NCI-H82 (cell line): ENCODE measurements at places on chromosomes 5 and 9.

DNA sequence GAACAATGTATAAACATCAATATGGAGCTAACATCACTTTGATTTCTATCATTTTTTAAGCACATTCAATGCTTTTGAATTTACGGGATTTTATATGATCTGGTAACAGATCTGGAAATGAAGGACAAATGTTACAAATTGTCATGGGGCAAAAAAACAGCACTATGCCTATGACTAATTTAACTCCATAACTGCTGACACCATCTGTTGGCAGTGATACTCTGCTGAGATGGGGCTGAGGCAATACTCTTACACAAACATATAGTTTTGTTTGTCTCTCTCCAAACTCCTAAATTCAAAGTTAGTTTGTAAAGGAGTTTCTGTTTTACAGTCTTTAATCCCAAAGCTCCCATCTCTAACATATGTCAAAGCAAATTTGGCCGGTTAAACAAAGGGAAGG lies 132.5 kb upstream of the FER start:
- DNase-seq, result no peak

- peak; percentile 1 for DNase-seq
Measured at GRCh38 chr5:15073453-15073852, 201.9 kb upstream of the ANKH start.

DNA sequence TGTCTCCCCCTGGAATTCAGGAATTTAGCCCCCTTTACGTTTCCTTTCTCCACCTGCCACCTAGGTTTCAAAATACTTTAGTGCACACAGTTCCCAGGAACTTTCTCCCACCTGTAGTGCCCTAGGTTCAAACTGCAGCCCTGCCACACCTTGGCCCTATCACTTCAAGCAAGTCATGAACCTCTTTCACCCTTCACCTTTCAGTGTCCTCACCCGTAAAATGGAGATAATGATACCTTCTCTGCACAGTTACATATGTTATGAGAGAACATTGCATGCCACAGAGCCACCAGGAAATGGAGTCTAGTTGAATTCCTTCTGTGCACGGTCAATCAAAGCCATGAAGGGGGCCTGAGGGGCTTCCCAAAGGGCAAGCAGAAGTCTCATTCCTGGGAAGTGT lies 9.8 kb upstream of the EEIG1 start:
- DNase-seq, result no peak

- DNase-seq, result no peak
Measured at GRCh38 chr9:75499812-75500211, 390.7 kb upstream of the PCSK5 start.

DNA sequence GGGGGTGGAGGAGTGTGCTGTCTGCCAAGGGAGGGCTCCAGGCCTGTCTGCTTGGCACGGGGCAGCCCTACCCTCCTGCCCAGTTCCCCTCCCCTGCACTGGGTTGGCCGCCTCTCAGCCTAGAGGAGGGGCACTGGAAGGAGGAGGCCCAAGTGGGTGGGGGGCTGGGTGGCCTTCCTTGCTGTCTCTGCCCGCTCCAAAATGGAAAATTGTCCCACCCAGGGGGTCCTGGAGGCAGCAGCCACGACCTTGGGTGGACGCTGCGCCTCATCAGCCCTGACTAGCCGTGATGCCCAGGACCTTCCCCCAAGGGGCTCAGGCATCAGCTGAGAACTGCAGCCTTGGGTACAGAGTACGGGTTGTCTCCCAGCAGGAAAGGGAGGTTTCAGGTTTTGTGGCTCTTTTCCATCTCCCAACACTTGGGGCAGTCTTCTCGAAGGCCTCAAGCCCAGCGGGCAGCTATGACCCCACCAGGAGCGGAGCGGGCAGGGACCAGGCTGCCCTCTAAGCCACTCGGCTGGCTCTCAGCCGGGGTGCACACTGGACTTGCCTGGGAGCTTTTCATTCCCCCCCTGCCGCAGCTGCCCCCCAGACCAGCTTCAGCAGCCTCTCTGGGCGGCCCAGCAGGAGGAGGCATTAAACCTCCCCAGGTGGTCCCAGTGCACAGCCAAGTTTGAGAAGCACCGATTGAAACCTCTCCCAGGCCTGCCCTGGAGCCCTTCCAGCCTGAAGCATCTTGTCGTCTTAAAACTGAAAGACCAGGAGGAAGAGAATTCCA lies 20.6 kb downstream of the NTNG2 start:
- peak; percentile 77 for DNase-seq

- no peak for DNase-seq
Measured at GRCh38 chr9:94178927-94179326, 80.2 kb upstream of the ZNF169 start.
